ENCODE measurements at places on chromosomes 1 and 21.

GRCh38 chr21:44844256-44844655, 26.4 kb upstream of the SUMO3 start:
- DNase-seq: no peak

- DNase-seq: no peak
Observed at GRCh38 chr1:237327061-237327460, 285.1 kb downstream of the RYR2 start.

GRCh38 chr1:25543425-25544242, at the start of gene LDLRAP1:
Gene LDLRAP1, plus strand, starts transcription at chr1:25543606. Its CDS starts 93 bp downstream, at chr1:25543699.
- DNase-seq: peak; percentile 54

DNA sequence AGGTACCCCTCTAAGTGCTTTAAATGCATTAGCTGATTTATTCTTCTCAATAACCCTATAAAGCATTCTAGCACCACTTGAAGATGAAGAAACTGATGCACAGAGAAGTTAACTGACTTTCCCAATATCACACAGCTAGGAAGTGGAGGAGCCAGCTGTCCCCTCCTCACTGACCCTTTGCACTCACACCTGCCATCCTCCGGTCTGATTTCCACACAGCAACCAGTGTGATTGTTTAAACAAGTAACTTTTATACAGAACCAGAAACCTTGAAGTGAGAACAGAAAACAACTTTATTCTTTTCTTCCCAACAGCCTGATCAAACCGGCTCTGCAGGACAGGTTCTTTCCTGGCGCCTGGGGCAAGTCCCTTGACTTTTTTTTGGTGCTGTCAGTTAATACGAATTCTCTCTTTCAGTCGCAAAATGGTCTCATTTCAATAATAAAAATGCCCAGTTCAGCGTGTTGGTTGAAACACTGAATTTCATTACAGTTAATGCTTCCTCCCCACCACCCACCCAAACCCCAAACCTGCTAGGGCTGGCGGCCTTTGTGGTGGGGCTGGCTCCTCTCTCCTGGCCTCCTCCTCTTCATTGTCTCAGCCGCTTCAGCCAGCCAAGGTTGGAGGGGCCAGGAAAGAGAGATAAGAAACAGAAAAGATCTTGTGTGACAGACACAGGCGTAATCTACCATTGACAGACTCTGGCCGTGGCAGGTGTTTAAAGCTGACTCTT, 26.4 kb upstream of the EEIG2 start:
- DNase-seq: no peak

GRCh38 chr1:55718758-55719671, 503.9 kb upstream of the USP24 start:
- no peak for DNase-seq

DNA sequence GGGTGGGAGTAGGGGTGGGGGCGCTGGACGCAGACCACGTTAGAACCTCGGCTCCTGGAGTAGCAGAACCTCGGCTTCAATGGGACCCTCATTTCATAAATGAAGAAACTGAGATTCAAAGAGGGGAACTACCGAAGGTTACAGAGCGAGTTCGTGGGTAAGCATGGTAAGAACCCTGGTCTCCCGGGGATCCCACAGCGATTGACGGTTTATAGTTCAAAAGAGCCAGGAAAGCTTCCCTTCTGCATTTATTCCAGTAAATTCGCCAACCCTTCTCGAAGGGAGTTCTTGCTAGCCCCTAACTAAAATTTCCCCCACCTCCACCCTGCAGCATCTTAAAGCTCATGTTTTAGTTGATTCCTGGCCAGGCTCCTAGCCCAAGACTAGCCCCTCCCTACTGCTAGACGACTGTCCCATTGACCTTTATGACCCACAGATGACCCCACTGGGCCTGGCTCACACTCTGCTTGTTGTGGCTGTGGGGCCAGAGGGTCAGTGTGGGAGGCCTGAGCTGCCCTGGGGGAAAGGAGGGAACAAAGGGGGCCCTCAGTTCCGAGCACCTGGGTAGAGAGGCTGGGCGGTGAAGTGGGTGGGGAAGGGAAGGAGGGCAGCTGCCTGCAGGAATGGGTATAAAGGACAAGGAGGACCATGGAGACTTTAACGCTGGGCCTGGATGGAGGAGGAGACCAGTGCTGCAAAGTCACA, 558 bp upstream of the KIF21B start:
- DNase-seq: no peak

DNA sequence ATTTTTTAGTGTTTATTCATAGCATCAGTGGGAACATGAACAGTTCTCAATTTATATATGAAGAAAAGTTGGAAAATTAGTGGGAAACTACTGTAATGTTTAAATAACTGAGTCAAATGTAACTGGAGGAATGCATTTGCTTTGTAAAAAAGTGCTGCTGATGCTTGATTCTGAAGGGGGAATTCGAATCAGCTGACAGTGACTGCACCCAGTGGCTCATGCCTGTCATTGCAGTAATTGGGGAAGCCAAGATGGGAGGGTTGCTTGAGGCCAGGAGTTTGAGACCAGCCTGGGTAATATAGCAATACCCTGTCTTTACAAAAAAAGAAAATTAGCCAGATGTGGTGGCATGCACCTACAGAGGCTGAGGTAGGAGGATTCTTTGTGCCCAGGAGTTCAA, 398.4 kb downstream of the ZP4 start:
- DNase-seq: no peak

- no peak for DNase-seq
Observed at GRCh38 chr1:216325336-216325735, 97.9 kb downstream of the USH2A start.

Measured in stimulated activated CD8-positive, alpha-beta memory T cell treated with anti-CD3 and anti-CD28 coated beads, Interleukin-15, amount 100 ng/mL, for 48 hours (primary cell).